Hematopoietic multipotent progenitor cell treated with erythropoietin and hydrocortisone succinate and interleukin-3 and kit ligand, for 8 days (in vitro differentiated cells): ENCODE measurements at places on chromosomes 16 and 17.

DNA sequence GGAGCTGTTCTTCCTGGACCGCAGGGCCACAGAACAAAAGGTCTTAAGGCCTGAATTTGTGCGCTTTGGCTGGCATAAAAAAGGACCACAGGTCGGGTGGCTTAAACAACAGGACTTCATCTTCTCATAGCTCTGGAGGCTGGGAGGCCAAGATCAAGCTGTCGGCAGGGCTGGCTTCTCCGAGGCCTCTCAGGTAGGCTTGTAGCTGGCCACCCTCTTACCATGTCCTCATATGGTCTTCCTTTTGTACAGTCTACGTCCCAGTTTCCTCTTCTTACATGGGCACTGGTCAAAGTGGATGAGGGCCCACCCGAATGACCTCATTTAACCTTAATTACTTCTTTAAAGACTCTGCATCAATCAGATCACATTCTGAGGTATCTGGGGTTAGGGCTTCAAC, 257.6 kb downstream of the CBLN1 start:
- no peak for DNase-seq

GRCh38 chr16:75219838-75220237, 1.1 kb downstream of the CTRB1 start:
- no peak for DNase-seq

- no peak for DNase-seq
These were observed 18.0 kb downstream of the C16orf87 start for GRCh38 chr16:46812781-46813540.

DNA sequence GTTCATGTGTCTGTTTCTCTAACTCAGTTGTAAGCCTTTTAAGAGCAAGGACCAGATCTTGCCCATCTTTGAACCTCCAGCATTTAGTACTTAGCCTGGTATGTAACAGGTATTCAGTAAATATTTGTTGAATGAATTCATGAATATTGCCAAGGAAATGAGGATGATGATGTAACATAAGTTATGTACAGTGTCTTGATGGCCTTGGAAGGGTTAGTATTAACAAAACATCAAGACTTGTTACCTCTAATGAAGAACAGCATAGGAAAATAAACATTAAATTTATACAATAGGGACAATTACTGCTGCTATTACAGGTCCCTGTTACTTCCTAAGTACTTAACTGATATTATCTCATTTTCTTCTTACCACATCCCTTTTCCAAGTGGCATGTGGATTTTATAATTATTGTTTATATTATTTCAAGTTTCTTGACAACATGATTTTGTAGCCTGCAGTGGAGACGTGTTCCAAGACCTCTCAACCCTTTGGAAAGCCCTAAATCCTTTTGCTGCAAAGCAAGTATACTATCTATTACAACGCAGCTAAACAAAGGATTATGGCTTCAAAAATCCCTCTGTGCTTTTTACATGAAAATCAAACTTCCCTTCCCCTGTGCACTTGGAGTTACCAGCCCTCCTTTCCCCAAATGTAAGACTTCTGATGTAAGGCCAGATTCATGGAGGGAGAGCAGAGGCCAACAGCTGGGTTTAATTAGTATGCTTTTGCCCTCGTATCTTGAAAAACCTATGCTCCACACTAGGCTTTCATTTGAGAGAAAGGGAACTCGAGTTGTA, 77.4 kb upstream of the SMIM36 start:
- no peak for DNase-seq

DNA sequence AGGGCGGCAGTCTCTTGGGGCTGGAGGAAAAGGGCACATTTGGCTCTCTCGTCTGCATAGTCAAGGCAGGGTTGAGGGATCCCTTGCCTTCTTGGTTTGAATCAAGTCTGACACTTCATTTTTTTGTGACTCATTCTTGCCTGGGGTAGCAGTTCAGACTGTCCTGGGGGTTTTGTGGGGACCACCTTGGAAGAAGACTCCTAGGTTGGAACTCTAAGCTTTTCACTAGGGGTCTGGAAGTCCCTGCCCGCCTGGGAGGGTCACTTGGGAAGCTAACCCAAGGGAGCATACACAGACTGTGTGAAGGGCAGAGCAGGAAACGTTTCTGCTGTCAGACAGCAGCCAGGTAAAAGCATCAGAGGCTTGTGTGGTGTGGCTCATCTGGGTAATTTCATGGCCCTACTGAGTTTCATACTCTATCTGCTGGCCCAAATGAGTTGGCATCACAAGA, 11.3 kb downstream of the YPEL2 start:
- DNase-seq: no peak

DNA sequence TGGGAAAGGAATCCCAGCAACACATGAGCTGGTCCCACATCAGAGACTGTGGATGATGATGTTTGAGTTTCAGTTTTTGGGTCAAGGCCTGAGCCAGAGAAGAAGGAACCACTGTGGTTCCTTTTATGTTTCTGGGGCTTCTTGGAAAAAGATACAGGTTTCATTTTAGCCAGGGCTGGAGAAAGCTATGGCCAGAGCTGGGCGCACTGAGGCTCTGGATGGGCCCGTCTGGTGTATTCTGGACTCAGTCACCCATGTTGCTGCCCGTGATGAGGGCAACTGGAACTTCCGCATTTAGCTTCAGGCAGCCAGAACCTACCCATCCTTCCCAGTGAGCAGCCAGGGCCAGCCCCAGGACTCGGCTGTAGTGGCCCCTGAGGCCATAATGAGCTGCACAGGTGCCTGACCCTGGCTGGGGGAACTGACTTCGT, 15.0 kb upstream of the PITPNA start:
- DNase-seq: no peak

GRCh38 chr17:17737961-17738894, 57.0 kb downstream of the RAI1 start:
- DNase-seq: no peak

DNA sequence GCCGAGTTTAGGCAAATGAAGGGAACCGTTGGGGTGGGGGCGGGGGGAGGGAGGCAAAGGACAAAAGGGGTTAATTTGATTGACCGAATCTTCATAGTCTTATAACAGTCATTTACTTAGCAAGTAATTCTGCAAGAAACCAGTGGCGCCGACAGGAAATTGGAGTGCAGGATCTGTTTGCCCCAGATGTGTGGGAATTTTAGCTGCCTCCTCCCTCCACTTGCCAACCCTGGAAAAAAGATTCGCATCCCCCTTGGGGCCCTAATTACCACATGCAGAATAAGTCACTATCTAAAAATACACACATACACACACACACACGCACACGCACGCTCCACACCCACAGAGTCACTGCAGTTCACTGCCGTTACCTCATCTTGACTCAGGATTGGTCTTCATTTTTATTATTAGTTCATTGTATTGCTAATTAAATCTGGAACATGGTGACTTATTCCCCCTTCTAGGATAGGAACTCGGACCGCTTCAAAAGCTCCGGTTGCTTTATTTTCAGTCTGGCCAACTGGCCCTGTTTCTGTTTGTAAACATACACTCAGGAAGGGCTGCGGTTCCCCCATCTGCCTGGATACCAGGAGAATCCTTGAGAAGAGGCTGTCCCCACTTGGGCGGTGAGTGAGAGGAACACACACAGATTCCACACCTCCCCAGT, 241.6 kb upstream of the SALL1 start:
- DNase-seq: no peak

GRCh38 chr17:82519971-82520903, 705 bp downstream of the FOXK2 start:
- DNase-seq: peak; percentile 18

GRCh38 chr17:2724784-2725164, 13.2 kb upstream of the CLUH start:
- peak; percentile 57 for DNase-seq

- DNase-seq: no peak
These were observed 36.8 kb upstream of the PABPN1L start for GRCh38 chr16:88903267-88903666.

DNA sequence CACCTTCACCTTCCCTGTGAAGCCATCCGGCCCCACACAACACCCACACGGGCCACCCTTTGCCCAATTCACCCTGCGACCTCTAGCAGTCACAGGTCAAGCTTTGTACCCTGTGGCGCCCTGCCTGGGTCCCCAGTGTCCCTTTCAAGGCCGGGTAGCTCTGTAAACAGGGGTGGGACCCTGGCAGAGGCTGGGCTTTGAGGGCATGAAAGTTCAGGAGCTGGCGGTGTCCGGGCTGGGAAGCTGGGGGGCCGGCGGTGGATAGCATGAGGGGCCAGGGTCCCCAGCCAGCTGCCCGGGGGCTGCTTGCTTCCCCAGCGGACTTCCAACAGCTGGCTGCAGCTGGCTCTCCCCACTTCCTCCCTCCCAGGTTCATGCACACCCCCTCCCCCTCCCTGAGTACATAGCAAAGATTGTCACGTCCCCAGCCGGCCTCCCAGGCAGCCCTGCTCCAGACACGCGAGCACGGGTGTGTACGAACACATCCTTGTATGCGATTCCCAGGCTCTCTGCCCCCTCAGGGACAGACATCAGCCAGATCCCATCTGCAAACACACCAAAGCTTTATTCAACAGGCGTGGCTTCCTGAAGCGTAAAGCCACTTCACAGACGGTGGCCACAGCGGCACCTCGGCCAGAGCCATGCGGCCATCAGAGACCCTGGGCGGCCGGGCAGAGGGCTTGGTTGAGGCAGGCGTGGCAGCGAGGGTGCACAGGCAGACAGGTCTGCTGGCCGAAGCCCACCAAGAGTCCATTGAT, 8.2 kb downstream of the NTHL1 start:
- no peak for DNase-seq

GRCh38 chr16:70686376-70687101, 686 bp upstream of the MTSS2 start:
- DNase-seq: no peak

DNA sequence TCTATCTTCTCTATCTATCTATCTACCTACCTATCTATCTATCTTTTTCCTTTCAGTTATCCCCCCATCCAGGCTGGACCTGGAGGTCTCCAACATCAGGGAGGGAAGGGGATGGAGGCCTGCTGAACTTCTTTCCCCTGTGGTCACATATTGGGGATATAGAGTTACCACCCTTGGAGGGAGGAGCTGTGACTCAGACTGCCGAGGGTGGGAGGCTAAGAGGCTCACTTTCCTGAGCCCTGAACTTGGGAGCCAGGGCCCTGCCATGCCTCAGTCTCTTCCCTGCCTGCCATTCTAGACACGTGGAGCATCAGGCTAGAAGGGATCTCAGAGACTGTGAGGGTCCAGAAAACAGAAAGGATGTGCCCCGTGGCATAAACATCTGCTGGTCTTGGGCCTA, 8.4 kb downstream of the LRRC3C start:
- no peak for DNase-seq

- no peak for DNase-seq
These were observed 154.2 kb downstream of the VPS53 start for GRCh38 chr17:560432-560873.
